ENCODE measurements at places on chromosomes 3 and 15.

DNA sequence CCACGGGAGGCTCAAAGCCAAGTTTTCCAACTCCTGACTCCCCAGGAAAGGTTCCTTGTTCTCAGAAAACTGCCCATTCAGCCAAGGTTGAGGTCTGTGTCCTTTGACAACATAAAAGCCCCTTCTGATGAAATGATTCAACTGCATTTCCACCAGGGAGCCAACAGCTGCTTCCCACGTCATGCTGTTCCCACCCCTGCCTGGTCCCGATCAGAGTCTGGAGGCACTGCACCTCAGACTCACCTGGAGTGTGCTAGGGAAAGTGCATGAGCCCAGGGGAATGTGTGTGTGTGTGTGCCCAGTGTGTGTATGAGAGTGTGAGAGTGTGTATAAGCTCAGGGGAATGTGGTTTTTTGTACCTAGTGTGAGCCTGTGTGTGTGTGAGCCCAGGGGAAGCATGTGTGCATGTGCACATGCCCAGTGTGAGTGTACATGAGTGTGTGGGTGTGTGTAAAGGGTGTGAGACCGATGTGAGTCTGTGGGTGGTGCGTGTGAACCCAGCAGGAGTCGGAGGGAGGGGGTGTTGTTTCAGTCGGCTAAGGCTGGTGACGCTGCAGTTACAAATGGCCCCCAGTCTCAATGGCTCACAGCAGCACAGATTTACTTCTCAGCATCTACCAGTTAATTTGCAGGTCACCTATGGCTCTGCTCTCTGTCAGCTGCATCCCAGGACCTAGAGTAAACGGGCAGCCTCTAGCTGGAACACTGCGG, 20.3 kb upstream of the SLC6A1 start:
- DNase-seq = no peak

DNA sequence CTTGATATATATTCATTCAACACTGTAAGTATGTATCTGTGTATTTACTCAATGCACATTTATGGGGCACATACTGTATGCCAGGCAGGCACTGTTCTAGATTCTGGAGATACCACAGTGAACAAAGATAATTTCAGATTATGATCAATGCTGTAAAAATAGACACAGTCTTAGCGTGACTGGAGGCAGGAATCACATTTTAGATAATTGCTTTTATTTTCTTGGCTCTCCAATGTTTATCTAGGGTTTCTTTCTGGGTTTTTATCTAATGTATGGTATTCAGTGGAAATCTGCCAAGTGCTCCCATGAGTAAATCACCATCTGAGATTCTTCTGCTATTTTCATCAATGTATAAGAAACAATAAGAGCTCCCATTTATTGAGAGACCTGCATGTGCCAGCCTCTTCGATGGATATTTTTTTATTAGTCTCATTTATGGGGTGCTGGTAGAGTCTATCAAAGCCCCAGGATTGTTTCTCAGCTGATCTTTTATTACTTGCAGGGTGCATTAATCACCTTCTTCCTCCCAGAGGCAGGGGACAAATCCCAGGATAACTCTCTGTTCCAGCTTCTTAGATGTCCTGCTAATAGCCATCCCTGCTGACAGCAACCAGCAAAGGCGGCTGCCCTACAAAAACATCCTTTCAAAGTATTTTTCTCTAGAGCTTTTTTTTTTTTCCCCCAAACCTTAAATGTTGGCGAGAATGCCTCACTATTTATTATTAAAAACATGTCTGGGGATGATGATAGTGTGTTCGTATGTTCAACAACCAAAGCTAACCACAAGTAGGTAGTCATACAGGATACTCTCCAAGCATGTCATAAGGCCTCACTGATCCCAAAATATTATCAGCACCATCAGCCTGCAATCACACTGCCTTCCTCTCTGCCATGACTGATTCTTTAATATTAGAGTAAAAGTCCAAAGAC, 331.0 kb upstream of the RASGRP1 start:
- DNase-seq = no peak

GRCh38 chr3:39990532-39990931, 181.1 kb downstream of the MYRIP start:
- peak; percentile 1 for DNase-seq

GRCh38 chr3:177359593-177360357, 162.5 kb upstream of the TBL1XR1 start:
- DNase-seq = peak; percentile 95

- DNase-seq = no peak
These were observed 105.1 kb upstream of the TRPM1 start for GRCh38 chr15:31206386-31207181.

GRCh38 chr3:118974356-118975097, 60.1 kb downstream of the IGSF11 start:
- DNase-seq = no peak

- peak; percentile 80 for DNase-seq
These were observed at the start of the genes BBS4 and HIGD2B for GRCh38 chr15:72685925-72686794. BBS4 (plus strand) TSS chr15:72686207; CDS start chr15:72686228, 21 bp downstream. HIGD2B (minus strand) TSS chr15:72686182; CDS start chr15:72676374, 9,808 bp downstream.

GRCh38 chr15:65824031-65824743, 32.1 kb upstream of the DENND4A start:
- no peak for DNase-seq

- DNase-seq = no peak
These were observed 65.1 kb downstream of the HCN4 start for GRCh38 chr15:73303636-73304035.

Measured in activated CD4-positive, alpha-beta T cell treated with anti-CD3 and anti-CD28 coated beads, Interleukin-2, amount 50 U/mL, for 24 hours (primary cell).